Activated CD4-positive, alpha-beta T cell treated with anti-CD3 and anti-CD28 coated beads for 36 hours (primary cell): ENCODE measurements at places on chromosomes 16 and 17.

DNA sequence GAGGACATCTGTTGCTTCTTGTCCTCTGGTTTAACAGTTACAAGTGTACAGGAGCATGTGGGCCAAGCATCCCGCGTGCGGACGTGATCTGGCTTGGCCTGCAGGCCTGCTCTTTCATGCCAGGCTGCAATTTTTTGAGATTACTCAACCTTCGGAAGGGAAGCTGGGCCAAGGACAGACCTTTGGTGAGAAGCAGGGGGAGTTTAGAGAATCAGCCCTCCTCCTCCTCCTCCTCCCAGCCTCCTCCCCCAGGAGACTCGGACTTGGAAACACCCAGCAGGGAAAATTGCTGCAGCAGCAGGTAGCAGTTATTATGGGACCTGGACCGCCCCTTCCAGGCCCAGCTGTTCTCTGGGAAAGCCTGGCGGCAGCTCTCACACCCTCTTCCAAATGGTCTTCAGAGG lies 5.1 kb upstream of the KLHL36 start:
- no peak for DNase-seq

GRCh38 chr16:66366433-66367299 lies at the start of gene CDH5:
CDH5 (plus strand) TSS chr16:66366691; CDS start chr16:66379338, 12,647 bp downstream.
- DNase-seq: no peak

DNA sequence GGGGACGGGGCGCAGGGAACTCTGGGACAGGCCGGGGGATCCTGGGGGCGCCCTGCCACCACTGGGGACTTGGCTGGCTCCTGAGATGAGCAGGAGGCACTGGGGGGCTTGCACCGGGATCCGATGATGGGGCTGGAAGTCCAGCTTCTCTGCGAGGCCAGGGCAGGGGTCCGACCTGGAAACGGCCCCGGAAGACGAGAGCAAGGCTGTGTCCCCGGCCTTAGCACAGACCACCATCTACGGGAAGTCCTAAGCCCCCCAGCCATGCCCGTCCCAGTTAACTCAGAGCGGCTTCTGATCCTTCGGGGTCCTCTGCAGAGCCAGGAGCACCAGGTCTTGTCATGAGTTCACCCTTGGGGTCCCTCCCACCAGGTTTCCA lies 573 bp downstream of the CDT1 start:
- no peak for DNase-seq

- DNase-seq: no peak
Measured at GRCh38 chr17:20053361-20053964, 44.3 kb downstream of the SPECC1 start.

DNA sequence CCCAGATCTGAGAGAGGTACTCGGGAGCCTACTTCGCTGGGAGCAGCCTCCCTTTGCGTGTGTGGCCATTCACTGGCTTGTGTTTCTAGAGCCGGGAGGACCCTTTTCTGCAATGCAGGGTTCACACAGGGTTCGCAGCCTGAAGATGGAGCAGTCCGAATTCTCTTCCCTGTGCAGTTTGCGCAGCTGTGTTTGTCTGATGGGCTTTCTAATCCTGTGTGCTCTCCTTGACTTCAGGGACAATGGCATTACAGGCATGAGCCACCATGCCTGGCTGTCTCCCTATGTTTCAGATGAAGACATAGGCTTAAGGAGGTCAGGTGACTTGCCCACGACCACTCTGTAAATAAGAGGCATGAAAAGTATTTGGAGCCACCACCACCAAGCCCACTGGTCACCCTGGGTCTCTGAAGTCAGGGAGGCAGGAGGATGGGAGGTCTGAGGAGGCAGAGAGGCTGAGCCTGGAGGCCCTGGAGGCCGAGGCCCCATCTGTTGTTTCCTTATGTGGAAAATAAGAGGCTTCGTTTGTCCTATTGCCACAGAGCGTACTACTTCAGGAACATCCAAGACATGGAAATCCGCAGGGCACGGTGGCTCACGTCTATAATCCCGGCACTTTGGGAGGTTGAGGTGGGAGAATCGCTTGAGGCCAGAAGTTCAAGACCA lies 5.0 kb upstream of the STH start:
- DNase-seq: no peak

GRCh38 chr17:78442648-78443218 lies 64.3 kb downstream of the PGS1 start:
- no peak for DNase-seq

DNA sequence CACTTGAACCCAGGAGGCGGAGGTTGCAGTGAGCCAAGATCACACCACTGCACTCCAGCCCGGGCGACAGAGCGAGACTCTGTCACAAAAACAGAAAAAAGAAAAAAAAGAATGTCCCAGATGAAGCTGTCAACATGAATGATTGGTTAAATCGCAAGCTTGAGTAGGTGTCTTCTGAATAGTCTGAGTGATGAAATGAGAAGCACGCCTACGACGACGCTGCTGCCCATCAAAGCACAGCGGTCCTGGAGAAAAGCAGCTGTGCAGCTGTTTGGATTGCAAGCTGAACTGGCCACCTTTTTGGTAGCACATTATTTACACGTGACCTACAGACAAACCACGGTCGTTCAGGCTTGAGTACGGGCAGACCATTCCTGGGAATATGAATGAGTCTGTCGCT lies 12.5 kb downstream of the ADCY9 start:
- DNase-seq: peak; percentile 17
